ENCODE measurements at places on chromosomes 5 and 9. TPM values are rescaled to one million over a fixed set of nuclear protein-coding genes. Genes with fewer than 3 reads are reported as not detected.

- no peak overlapping the region for H3K27ac ChIP-seq
- no peak for DNase-seq
- H3K36me3 ChIP-seq = no peaks in the 10 kb centered on the region
- H3K4me1 ChIP-seq = no peaks in the 10 kb centered on the region
Observed at GRCh38 chr5:10539687-10539998, 24.2 kb upstream of the ANKRD33B start.

- no peak overlapping the region for H3K4me3 ChIP-seq
- H3K4me1 ChIP-seq = no peaks in the 10 kb centered on the region
- DNase-seq = no peak
- H3K27ac ChIP-seq = no peak overlapping the region
Observed at GRCh38 chr5:15254607-15255006, 245.4 kb upstream of the FBXL7 start.

- peaks cover 10% of the 10 kb centered on the region for H3K36me3 ChIP-seq
- no peak overlapping the region for H3K4me3 ChIP-seq
- peaks cover 4% of the 10 kb centered on the region for H3K4me1 ChIP-seq
- no peak overlapping the region for H3K27ac ChIP-seq
- H3K27me3 ChIP-seq = no peaks in the 10 kb centered on the region
Observed at GRCh38 chr9:85960688-85961093, 19.7 kb downstream of the NAA35 start.

DNA sequence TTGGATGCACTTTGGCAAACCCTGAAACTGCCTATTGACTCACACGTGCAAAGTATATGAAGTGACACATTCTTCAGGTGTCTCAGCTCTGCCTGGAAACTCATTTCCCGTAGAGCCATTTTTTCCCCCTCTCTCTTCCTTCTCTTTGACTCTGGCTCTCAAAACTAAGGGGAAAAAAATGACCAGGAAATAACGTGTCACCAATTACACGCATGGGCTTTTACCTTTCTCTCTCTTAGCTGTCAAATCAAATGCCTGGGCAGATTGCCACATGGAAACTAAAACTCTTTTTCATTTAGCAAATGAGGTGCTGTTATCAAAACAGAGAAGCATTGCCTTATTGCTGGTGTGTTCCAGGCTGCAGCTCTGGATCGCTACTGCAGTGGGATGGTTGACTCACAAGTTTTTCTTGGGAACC, 18.3 kb upstream of the IFNK start:
- H3K4me3 ChIP-seq = no peak overlapping the region
- H3K27me3 ChIP-seq = no peaks in the 10 kb centered on the region
- no peak overlapping the region for H3K27ac ChIP-seq

DNA sequence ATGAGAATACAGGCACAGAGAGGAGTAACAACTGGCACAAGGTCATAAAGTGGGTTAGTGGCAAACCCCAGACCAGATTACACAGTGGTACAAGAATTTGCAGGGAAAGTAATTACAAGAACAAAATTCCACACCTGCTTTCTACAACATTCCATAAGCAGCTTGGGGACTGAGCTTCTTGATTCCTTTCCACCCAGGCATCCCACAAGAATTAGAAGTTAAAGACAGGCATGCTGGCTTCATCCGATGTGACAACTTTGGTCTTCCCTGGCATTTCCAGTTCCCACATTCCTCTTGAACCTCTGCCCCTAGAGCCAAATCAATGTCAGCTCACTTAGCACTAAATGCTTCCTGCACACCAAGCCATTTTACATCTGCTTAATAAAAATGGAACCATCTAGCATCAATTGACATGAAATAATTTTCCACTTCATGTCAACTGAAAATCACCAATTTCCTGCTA, 435.8 kb upstream of the PAPPA start:
- H3K36me3 ChIP-seq = no peaks in the 10 kb centered on the region
- no peaks in the 10 kb centered on the region for H3K4me1 ChIP-seq
- no peak overlapping the region for H3K27ac ChIP-seq

DNA sequence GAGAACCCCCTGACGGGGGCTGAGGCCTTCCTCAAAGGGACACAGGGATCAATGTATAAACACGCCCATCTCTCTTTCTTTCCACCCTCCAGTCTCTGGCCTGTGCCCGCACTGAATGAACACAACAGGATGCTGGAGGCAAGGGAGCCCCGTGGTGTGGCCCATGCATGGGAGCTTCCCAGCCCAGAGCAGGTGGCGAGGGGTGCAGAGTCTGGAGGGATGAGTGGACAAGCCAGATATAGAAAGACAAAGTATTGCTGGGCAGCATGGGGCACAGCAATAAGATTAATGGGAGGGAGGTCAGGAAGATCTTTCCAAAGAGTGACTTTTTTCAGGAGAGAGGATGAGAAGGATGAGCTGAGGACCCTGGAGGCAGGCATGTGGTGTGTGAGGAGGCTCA, 103.7 kb downstream of the C5orf15 start:
- no peaks in the 10 kb centered on the region for H3K27me3 ChIP-seq
- H3K36me3 ChIP-seq = no peaks in the 10 kb centered on the region
- H3K4me1 ChIP-seq = no peaks in the 10 kb centered on the region
- no peak for DNase-seq
- no peak overlapping the region for H3K27ac ChIP-seq

GRCh38 chr9:104864675-104865104, 63.3 kb downstream of the ABCA1 start:
- no peak overlapping the region for H3K4me3 ChIP-seq
- no peak overlapping the region for H3K27ac ChIP-seq
- no peaks in the 10 kb centered on the region for H3K27me3 ChIP-seq
- no peak for DNase-seq
- no peaks in the 10 kb centered on the region for H3K36me3 ChIP-seq

PAPPA gene
- total RNA-seq = 0.93 TPM

LCN6 gene
- 5.2 TPM for total RNA-seq

PAM gene
- total RNA-seq = 193 TPM

FXN gene
- total RNA-seq = 8.7 TPM
